NCI-H1048 (cell line): ENCODE measurements at places on chromosomes 12 and 14.

GRCh38 chr14:72665259-72665658 lies 228.6 kb downstream of the DPF3 start:
- no peak for DNase-seq

DNA sequence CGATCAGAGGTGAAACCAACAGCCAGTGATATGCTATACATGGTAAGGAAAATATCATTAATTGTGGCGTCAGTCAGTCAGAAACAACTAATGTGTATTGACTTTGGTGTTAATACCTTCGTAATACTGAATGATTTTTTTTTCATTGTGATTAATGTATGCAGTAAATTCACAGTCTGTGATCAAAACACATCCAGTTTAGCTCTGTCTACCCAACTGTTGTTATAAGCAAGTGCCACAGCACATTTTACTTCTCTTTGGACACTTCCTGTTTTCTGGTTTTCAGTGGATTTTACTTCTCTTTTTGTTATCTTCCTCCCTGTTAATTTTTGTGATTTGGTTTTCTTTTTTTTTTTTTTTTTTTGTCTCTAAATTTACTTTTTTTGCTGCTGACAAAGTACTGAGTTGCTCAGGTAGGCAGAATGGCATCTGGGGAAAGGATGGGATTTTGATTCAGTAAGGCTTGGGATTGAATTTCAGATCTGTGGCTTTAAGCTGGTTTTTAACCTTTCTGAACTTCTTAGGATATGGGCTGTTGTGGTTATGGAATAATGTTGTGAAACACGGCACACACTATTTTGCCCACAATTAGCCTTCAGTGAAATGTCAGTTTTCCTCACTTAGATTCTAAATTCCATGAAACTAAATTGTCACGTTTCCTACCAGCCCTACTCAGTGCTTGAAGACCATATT lies 604 bp downstream of the GLIPR1 start:
- DNase-seq = no peak

- DNase-seq = no peak
Measured at GRCh38 chr12:75805905-75806304, 225.7 kb downstream of the PHLDA1 start.

DNA sequence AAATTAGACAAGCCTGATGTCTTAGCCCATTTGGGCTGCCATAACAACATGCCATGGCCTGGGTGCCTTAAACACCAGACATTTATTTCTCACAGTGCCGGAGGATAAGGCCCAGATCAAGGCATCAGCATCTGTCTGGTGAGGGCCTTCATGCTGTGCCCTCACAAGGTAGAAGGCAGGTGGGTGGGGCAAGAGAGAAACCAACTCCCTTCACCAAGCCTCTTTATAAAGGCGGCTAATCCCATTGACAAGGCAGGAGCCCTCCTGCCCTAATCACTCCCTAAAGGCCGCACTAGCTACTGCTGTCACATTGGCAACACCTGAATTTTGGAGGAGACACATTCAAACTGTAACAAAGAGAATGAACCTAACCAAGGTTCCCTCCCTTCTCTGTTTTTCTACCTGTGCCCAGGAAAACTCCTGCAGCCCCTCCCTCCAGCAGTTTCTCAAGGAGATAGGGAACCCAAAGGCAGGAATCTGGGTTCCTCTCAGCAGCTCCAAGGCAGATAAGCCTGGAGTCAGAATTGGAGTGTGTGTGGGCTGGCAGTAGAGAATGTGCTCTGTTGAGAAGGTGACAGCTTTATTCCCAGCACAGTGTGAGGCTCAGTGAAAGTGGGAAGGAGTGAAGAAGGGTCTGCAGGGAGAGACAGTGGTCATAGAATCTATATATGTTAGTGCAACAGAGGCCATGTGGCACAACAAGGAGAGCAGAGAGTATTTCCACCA lies 21.7 kb upstream of the GPATCH2L start:
- DNase-seq = no peak

DNA sequence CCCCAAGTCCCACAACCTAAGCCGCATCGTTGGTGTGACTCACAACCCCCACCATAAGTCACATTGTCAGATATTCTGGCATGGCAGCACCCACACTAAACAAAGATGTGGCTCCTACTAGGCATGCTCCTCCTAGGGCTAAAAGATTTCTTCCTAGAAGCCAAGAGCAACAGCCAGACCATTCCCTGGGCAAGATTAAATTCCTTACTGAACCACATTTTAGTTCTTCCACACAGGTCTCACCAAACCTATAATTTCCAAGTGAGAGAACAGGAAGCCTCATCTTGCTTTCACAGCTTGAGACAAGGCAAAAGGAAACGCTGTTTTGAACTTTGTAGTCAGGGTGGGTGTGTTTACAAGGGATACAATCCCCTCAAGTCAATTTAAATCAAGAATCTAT lies 632.8 kb downstream of the DIO2 start:
- DNase-seq = no peak

- no peak for DNase-seq
Measured at GRCh38 chr14:95527387-95528002, 7.4 kb upstream of the GLRX5 start.

- no peak for DNase-seq
Measured at GRCh38 chr12:71276541-71276940, 118.7 kb upstream of the TSPAN8 start.

GRCh38 chr12:22729431-22729956 lies 104.5 kb downstream of the ETNK1 start:
- no peak for DNase-seq

- DNase-seq = no peak
Measured at GRCh38 chr12:26690601-26691000, 142.4 kb downstream of the ITPR2 start.

DNA sequence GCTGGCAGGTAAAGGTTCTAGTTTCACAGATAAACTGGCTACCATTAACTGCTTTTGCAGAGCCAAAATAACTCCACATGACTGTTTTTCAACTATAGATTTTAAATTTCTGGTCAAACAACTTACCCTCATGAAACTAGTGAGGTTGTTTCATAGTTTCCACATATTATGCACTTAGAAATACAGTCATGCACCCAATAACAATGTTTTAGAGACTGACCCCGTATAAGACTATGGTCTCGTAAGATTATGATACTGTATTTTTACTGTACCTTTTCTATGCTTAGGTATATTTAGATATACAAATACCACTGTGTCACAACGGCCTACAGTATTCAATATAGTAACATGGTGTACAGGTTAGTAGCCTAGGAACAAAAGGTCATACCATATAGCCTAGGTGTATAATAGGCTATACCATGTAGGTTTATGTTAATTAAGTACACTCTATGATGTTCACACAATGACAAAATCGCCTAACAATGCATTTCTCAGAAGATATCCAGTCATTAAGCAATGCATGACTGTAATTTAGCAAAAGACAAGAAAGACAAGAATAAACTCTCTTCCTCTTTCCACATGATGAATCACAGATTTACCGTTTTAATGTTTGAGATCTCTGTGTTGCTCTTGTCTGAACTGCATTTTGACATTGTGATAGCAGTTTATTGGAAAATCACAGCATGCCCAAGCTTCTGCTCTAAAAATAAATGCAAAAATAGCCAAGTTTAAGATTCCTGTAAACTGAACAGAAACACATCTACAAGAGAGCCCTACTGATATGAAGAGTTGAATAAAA lies 17.1 kb downstream of the DICER1 start:
- DNase-seq = no peak

- no peak for DNase-seq
Measured at GRCh38 chr12:92604786-92605185, 98.0 kb upstream of the PLEKHG7 start.

DNA sequence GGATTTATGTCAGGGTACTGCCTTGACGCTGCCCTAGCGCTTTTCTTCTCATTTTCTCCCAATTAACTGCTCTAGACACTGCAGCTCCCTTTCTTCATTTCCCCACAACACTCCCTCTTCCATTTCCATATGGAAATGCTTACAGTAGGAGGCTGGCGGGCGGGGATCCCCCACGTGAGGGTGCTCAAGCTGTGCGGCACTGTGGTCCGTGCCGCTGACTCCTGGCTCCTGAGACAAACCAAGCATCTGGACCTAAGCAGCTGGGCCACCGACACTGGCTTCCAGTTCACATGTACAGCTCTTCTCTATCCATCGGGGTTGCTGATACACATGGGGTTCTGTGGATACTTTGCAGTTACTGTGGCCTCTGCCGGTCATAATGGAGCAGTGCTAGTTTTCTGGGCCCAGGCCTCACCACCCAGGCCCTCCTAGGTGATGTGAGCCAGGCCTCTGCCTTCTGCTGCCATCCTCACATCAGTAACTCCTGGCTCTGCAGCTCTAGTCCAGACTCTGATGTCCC lies 20.2 kb downstream of the TCHP start:
- no peak for DNase-seq

GRCh38 chr14:106505366-106505765 lies 979.0 kb downstream of the TMEM121 start:
- no peak for DNase-seq

- no peak for DNase-seq
Measured at GRCh38 chr12:90069711-90070110, 361.1 kb upstream of the ATP2B1 start.

GRCh38 chr12:66898700-66899469 lies 220.0 kb upstream of the GRIP1 start:
- no peak for DNase-seq

DNA sequence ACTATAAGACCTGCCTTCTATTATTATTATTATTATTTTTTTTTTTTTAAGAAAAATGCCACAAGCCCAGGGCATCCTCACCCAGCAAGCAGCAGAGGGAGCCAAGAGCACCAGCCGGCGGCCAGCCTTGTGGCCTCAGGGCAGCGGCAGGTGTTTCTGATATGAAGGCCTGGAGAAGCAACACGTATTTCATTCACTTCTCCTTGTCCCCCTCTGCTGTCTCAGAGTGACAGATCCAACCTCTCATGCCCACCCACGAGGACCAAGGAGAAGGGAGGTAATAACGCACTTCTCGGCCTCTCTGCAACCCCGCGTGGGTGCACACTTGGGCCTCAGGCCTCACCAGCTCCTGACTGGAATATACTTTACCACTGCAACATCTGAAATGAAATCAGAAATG lies 25.4 kb downstream of the CDC42BPB start:
- no peak for DNase-seq

GRCh38 chr14:35220920-35221319 lies 71.3 kb upstream of the PSMA6 start:
- no peak for DNase-seq

GRCh38 chr12:4744709-4745108 lies 24.5 kb downstream of the GALNT8 start:
- DNase-seq = no peak

- no peak for DNase-seq
Measured at GRCh38 chr12:19529951-19530636, 90.8 kb downstream of the AEBP2 start.

DNA sequence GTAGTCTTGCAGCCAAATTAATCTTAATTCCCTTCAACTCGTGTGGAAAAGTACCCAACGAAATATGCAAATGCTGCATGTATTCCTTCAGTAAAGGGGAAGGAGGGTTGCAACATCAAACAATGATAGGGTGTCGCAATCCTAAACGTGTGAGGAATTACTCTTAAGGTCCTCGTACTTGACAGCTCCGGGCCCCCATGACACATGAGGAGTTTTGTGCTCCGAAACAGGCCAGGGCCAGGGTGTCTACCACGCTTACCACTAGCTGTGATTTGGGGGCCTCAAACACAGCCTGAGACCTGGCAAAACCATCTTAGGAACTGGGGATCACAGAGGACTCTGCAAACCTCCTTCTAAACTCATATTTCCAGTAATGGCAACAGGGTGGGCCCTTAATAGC lies 20.4 kb downstream of the FOS start:
- DNase-seq = no peak

GRCh38 chr12:118103201-118103600 lies 610 bp downstream of the VSIG10 start:
- no peak for DNase-seq

GRCh38 chr12:62787611-62788010 lies 147.3 kb downstream of the PPM1H start:
- no peak for DNase-seq

- DNase-seq = no peak
Measured at GRCh38 chr12:6263931-6264330, 46.6 kb upstream of the PLEKHG6 start.

GRCh38 chr14:71891185-71891584 lies 41.0 kb upstream of the RGS6 start:
- DNase-seq = no peak
